Thyroid gland (tissue), 4 donors: ENCODE measurements at places on chromosomes 4 and X. TPM values are rescaled to one million over a fixed set of nuclear protein-coding genes. Genes with fewer than 3 reads are reported as not detected.

GRCh38 chrX:46597208-46597607 is 23.6 kb downstream of the CHST7 start:
- no peaks in the 10 kb centered on the region for H3K36me3 ChIP-seq
- H3K4me1 ChIP-seq, result no peaks in the 10 kb centered on the region
- no peak for DNase-seq
- no peak overlapping the region for H3K27ac ChIP-seq

DNA sequence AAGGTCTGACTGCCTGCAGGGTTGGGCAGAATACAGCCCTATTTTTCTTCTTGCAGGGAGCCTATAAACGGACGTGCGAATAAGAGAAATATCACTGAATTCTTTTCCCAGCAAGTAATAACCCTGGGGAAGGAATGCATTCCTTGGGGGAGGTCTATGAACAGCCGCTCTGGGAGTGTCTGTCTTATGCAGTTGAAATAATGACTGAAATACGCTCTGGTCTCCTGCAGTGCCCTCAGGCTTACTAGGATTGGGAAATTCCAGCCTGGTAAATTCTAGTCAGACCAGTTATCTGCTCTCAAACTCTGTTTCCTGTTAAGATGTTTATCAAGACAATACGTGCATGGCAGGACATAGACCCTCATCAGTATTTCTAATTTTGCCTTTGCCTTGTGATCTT is 72.1 kb upstream of the FAM241A start:
- no peaks in the 10 kb centered on the region for H3K36me3 ChIP-seq
- no peaks in the 10 kb centered on the region for H3K27me3 ChIP-seq
- no peak overlapping the region for H3K4me3 ChIP-seq

Gene MAGEE2
- total RNA-seq, result not detected

Gene GPM6B
- 2.3 TPM for total RNA-seq

Gene PDE6B
- 9.6 TPM for total RNA-seq

Gene ODAPH
- total RNA-seq, result not detected

DNA sequence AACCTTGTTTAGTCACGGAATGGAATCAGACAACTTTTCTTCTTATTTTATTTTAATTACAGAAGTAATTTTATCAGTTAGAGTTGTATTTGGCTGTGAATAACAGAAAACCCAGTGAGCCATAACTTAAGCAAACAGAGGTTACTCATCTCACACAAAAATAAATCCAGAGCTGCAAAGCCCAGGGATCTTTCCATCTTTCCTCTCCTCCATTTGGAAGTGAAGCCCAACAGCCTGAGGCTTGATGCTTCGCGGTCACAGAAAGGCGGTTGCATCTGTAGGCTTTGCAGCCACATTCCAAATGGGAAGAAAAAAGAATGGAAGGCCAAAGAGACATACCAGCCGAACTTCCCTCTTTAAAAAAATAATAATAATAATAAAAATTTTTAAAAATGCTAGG is 22.6 kb downstream of the CHRNA9 start:
- H3K4me1 ChIP-seq, result peaks cover 1% of the 10 kb centered on the region
- H3K27me3 ChIP-seq, result no peaks in the 10 kb centered on the region
- H3K27ac ChIP-seq, result no peak overlapping the region
- no peaks in the 10 kb centered on the region for H3K36me3 ChIP-seq
- DNase-seq, result no peak

Gene IRF2
- 32.1 TPM for total RNA-seq

DNA sequence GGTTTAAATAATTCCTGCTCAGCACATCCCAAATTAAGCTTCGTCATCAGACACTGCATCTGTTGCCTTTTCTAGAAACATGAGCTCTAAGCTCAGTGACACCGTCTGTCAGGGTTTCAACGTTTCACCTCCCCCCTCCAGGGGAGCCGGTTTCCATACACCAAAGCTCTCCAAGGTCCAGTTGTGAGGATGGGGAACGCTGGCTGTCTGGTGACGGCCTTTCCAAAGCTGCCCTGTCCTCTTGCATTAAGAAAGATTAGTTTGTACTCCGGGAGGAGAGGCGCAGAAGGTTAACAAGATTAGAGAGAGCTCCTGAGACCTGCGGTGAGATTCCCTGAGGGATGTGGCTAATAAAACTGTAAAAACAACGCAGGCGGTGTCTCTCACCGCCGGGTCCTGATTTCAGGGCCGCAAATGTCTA is 43.2 kb downstream of the ASMT start:
- H3K4me3 ChIP-seq, result no peak overlapping the region
- DNase-seq, result no peak
- H3K27me3 ChIP-seq, result no peaks in the 10 kb centered on the region
- H3K27ac ChIP-seq, result no peak overlapping the region

Gene MGAT4D
- total RNA-seq, result not detected

- peaks cover 10% of the 10 kb centered on the region for H3K4me1 ChIP-seq
- H3K27ac ChIP-seq, result no peak overlapping the region
- no peaks in the 10 kb centered on the region for H3K36me3 ChIP-seq
- no peak overlapping the region for H3K4me3 ChIP-seq
- DNase-seq, result no peak
Measured at GRCh38 chr4:41394481-41394894, 137.8 kb downstream of the UCHL1 start.

DNA sequence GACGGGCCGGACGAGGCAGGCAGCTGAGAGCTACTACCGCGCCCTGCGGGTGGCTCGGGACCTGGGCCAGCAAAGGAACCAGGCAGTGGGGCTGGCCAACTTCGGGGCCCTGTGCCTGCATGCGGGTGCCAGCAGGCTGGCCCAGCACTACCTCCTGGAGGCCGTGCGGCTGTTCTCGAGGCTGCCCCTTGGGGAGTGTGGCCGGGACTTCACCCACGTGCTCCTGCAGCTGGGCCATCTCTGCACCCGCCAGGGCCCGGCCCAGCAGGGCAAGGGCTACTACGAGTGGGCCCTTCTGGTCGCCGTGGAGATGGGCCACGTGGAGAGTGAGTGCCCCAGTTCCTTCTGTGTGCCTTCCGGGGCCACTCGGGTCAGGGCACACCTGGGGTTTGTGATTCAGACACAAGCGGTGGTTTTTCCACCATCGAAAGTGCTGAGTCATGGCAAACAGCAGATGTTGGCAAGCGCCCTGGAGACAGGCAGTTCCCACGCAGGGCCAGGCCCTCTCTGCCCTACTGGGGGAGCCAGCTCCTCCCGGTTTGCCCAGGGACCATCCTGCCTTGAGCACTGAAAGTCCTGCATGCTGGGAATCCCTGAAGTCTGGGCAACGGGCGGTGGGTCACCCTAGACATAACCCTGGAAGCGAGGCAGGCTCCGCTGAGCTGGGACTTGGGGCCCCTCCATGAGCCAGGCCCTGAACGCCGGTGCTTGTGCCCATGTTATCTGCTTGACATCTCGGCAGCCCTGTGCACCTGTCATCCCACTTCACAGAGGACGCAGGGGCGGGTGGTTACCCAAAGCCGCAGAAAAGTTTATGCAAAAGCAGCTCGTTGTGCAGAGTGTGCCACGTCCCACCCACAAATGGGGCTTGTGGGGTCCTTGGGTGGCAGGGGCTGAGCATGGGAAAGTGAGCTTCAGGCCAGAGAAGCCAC is 29.5 kb downstream of the SH3TC1 start:
- no peaks in the 10 kb centered on the region for H3K27me3 ChIP-seq
- H3K27ac ChIP-seq, result peak overlapping the region; percentile 62
- peaks cover 9% of the 10 kb centered on the region for H3K4me1 ChIP-seq
- DNase-seq, result peak; percentile 92
- H3K36me3 ChIP-seq, result peaks cover 9% of the 10 kb centered on the region

Gene PCDH10
- total RNA-seq, result 0.44 TPM

Gene ATOH1
- not detected for total RNA-seq

Gene CENPVL1
- not detected for total RNA-seq

GRCh38 chr4:79023799-79024770 is 84.8 kb upstream of the PAQR3 start:
- no peak overlapping the region for H3K4me3 ChIP-seq
- no peaks in the 10 kb centered on the region for H3K4me1 ChIP-seq
- no peaks in the 10 kb centered on the region for H3K27me3 ChIP-seq
- no peaks in the 10 kb centered on the region for H3K36me3 ChIP-seq

Gene VEGFC
- total RNA-seq, result 34.4 TPM

Gene SNX12
- 45.0 TPM for total RNA-seq

Gene ADH6
- total RNA-seq, result not detected

DNA sequence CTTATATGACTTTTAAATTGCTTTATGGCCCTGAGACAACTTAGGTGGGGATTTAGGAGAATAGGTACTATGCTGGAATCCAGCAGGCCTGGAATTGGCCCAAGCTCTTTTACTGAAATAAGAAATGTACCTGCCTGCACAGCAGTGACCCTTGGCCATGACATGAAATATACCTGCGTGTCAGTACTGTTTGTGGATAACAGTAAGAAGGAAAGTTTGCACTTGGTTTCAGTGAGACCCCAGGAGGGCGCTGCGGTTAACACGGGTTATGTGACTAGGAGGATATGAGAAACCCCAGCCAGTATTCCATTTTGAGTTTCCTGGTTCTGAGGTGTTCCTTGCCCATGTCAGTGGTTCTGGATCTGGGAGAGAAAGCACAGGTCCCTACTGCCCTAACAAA is 5.3 kb downstream of the MTM1 start:
- H3K36me3 ChIP-seq, result no peaks in the 10 kb centered on the region
- H3K4me1 ChIP-seq, result peaks cover 23% of the 10 kb centered on the region
- no peak overlapping the region for H3K27ac ChIP-seq

Gene GLRA3
- not detected for total RNA-seq

- no peaks in the 10 kb centered on the region for H3K4me1 ChIP-seq
- no peaks in the 10 kb centered on the region for H3K27me3 ChIP-seq
- H3K27ac ChIP-seq, result no peak overlapping the region
- H3K4me3 ChIP-seq, result no peak overlapping the region
- DNase-seq, result no peak
Measured at GRCh38 chrX:150870029-150870428, 28.4 kb downstream of the CD99L2 start.

Gene FGF5
- total RNA-seq, result not detected

Gene HSFX1
- total RNA-seq, result 2.3 TPM

- no peaks in the 10 kb centered on the region for H3K4me1 ChIP-seq
- H3K27ac ChIP-seq, result no peak overlapping the region
- no peaks in the 10 kb centered on the region for H3K36me3 ChIP-seq
- no peak for DNase-seq
- H3K27me3 ChIP-seq, result no peaks in the 10 kb centered on the region
- no peak overlapping the region for H3K4me3 ChIP-seq
Measured at GRCh38 chr4:174230680-174231079, 52.8 kb downstream of the FBXO8 start.
